ENCODE measurements at places on chromosomes 3 and 15.

GRCh38 chr3:126350502-126351085 is 6.6 kb downstream of the KLF15 start:
- no peak for DNase-seq

GRCh38 chr3:195455789-195456188 is 13.0 kb upstream of the ACAP2 start:
- DNase-seq: no peak

GRCh38 chr15:77266708-77267386 is 153.1 kb downstream of the PEAK1 start:
- no peak for DNase-seq

GRCh38 chr3:132788301-132788671 is 66.1 kb upstream of the NPHP3 start:
- DNase-seq: no peak

- DNase-seq: peak; percentile 48
Observed at GRCh38 chr3:112560721-112561483, 860 bp downstream of the ATG3 start.

DNA sequence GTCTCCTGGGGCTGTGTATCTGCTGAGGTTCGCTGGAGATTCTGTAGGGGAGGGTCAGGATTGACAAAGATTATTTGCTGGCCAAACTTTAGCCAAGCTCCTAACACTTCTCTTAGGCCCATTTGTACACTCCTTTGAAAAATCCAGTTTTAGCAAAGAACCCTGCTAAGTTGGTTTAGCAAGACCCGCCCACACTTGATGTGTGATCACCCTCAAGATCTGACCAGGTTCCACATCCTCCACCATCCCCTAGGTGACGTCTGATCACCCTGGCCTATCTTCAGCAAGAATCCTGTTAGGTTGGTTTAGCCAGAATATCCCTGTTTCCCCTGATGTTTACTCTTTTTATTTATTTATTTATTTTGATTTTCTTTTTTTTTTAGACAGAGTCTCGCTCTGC is 14.8 kb upstream of the SLC35G2 start:
- no peak for DNase-seq

DNA sequence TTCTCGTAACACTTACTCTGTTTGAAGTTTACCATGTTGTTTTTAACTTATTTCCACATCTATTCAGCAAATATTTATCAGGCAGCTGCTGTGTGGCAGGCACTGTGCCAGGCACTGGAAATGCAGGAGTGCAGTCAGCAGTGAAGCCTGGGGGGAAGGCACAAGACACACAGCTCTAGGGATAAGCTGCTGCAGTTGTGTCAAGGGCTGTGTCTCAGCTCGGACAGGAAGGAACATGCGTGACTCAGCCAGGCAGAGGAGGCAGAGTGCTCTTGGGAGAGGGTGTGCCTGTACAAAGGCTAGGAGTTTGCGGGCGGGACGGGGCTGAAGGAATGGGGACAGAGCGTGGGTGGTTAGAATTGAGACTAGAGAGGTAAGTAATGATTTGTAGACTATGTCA is 24.7 kb downstream of the LYSMD4 start:
- no peak for DNase-seq

- no peak for DNase-seq
Observed at GRCh38 chr3:62361261-62361660, 12.1 kb downstream of the FEZF2 start.

- no peak for DNase-seq
Observed at GRCh38 chr3:29468187-29468586, 187.3 kb downstream of the RBMS3 start.

- DNase-seq: no peak
Observed at GRCh38 chr3:172087198-172087597, 47.8 kb downstream of the FNDC3B start.

Measured in CD4-positive, CD25-positive, alpha-beta regulatory T cell (primary cell).